Naive thymus-derived CD4-positive, alpha-beta T cell (primary cell): ENCODE measurements at places on chromosomes 13 and 19.

DNA sequence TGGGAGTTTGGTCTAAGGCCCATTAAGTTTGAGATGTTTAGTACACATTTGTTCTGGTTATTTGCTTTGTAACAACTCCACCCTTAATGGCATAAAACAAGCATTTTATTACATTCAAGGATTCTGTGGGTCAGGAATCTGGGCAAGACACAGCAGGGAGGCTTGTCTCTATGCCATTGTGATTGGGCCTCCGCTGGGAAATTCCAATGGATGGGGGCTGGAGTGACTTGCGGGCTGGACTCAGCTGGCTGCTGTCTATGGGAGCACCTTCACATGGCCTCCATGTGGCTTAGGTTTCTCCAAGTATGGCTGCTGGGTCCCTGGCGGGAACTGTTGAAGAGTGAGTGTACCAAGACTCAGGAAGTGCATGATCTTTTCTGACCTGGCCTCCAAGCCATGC, 159.0 kb downstream of the PAN3 start:
- DNase-seq: no peak

GRCh38 chr13:36973621-36974295, 25.4 kb downstream of the ALG5 start:
- no peak for DNase-seq

DNA sequence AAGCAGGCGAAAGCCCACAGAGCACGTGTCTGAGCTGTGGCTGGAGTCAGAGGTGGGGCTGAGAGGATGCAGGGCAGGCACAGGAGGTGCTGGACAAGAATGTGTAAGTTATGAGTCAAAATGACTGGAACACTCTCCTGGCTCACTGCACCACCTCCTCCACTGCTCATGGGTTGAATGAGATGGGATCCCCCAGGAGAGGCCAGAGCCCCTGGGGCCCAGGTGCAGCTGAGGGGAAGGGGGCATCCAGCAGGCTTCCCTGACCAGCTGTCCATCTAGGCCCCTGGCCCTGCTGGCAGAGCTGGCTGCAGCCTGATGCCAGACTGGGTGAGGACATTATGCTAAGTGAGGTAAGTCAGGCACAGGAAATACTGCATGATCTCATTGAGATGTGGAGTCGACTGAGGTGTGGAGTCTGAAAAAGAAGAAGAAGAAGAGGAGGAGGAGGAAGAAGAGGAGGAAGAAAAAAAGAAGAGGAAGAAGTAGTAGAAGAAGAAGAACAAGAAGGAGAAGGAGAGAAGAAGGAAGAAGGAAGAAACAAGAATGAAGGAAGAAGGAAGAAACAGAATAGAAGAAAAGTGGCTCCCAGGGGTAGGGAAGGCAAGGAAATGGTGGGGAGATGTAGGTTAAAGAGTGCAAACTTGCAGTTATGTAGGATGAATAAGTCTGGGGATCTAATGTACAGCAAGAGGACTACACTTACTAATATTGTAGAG, 747.4 kb downstream of the UQCRFS1 start:
- DNase-seq: no peak

DNA sequence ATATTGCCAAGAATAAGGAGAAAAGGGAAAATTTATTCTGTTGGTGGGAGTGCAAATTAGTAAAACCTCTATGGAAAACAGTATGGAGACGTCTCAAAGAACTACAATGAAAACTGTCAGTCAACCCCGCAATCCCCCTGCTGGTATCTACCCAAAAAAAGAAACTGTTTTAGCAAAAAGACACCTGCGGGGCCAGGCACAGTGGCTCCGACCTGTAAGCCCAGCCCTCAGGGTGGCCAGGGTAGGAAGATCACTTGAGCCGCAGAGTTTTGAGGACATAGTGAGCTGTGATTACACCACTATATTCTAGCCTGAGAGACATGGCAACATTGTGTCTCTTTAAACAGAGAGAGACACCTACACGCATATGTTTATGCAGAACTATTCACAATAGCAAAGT, 37.5 kb upstream of the SLITRK1 start:
- DNase-seq: no peak

DNA sequence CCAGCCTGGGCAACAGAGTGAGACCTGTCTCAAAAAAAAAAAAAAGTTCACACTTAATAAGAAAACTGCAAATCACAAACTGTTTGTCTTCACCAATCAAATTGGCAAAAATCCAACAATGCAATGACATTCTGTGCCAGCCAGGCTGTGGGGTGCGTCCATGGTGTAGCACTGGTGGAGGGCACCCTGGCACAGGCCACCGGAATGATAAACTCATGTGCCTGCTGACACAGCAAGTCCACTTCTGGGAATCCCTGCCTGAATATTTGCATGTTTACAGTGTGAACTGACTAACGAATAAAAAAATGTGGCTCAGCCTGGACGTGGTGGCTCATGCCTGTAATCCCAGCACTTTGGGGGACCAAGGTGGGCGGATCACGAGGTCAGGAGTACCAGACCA, 1.6 kb upstream of the LRRC25 start:
- DNase-seq: no peak

DNA sequence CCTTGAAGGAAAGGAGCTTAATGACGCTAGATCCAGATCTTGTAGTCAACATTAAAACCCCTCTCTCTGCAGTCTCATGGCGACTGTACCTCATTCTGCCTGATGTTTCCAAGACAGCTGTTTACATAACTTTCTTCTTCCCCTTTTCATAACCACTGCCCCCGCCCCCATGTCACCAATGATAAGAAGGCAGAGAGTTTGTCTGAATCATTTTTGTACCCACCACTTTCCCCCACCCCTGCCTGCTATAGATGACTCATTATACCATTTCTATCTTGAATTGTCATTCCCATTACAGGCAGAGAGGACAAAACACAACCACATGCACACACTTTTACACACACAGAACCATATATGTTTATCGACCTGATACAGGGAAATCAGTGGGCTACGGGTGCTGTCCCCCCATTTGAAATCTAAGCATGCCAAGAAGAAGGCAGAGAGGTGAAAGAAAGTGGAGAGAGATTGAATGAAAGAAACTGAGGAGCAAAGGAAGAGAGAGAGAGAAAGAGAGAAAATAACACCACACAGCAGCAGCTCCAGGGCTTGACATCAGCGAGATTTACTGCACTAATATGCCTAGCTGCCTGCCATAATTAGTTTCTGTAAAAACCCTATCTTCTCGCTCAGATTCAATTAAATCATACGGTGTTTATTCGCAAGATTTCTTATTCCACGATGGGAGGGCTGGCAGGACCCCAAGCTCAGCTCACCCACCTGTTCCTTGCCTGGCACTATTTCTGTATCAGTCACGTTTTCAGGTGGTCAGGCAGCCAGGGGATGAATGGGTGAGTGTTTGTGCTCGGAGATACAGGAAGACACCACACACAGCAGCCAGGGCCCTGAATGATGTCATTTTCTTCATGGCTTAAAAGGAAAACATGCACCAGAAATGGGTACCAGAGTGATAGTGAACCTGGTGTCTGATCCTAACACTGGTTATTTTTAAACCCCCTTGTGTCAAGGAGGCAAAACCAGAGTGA, 114.3 kb upstream of the SERP2 start:
- peak; percentile 17 for DNase-seq

DNA sequence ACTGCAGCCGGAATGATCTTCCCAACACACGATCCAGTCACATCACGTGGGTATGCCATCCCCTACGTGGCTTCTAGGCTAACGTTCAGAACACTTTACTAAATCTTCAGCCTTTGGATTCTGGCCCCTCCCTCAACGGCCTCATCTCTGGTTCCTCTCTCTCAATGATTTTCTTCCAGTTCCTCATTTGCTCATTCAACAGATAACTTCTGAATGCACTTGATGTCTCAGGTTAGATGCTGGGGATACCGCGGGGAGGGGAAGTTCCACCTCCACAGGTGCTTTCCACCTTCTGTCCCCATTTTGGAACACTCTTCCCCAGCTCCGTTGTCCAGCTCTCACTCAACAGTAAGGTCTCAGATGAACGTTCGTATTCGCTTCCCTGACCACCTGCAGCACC, 66.1 kb downstream of the ATP7B start:
- no peak for DNase-seq

DNA sequence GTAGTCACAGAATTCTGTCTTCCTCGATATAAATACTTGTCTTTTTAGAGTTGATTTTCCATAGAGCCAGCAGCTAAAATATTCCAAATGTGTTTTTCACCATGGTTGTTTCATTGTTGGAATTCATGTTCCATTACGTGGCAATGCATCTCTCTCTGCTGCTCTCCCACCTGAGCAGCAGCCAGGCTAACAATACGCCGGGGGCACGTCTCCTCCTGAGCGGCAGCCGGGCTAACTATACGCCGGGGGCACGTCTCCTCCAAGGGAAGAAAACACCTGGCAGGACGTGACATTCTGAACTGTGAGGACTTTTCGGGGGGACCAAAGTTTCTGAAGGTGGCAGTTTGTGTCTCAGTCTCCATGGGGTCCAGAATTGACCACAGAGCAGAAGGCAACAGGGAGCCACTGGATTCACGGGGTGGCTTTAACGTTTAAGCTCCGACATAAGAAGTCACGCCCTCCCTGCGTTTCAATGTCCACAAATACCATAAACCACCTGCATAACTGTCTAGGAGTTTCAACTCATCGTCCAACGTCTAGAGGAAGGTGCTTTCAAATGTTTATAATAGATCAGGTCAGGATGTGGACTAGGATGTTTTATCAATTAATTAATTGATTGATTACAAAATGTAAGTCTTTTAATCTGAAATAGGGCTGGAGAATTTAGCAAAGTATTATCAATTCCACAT, 15.1 kb downstream of the PLPP2 start:
- DNase-seq: no peak

DNA sequence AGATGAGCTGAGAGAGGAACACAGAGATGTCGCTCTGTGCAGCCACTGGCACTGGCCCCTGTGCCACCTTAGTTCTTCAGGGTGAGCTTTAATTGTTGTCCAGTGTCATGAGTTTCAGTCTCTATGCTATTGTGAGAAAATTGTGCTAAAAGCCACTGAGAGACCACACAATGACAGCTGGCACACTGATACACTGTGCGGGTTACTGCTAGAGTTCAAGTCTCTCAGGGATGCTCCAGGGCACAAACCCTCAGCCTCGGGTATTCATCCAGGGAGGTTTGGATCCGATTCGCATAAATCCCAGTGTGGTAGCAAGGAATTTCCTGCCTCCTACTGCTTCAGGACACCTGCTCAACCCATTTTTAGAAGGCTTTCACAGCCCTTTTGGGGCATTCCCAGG, 68.1 kb upstream of the EDNRB start:
- no peak for DNase-seq

DNA sequence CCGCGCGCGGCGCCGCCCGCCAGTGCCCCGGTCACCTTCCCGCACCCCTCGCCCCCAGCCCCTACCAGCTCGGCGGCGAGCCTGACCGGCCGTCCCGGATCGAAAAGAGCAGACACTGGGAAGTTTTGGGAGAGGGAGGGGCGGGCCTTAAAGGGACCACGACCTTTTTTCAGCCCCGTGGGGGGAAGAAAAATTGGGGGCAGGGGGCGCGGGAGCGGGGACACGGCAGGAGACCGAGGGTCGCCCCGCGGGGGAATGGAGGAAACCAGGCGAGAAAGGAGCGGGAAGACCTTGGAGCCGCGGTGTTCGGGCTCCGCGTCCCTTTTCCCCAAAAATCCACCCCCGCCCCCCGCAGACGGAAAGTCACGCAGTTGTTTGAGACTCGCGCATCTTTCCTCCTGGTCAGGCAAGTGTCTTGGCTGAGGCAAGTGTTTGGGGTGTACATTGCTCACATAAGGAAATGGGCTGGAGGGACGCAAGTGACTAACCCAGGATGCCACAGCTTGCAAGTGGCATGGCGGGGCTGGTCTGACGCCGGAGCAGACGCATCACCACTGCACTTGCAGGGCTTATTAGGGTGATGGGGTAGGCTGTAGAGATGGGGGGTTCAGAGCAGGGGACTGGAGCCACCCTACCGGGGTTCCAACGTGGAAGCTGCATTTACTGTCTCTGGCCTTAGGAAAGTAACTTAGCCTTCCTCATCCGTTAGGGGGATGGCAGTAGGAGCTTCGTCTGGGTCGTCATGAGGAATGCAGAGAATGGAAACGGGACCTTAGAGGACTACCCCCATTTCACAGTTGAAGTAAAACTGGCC, 2.7 kb upstream of the HNRNPL start:
- DNase-seq: peak; percentile 59

- no peak for DNase-seq
These were observed 4.9 kb downstream of the PCDH20 start for GRCh38 chr13:61410669-61411297.

GRCh38 chr19:30085394-30085793, 143.4 kb downstream of the URI1 start:
- no peak for DNase-seq
